ENCODE measurements at places on chromosomes 6 and 20. TPM values are rescaled to one million over a fixed set of nuclear protein-coding genes. Genes with fewer than 3 reads are reported as not detected.
A peak's percentile ranks its signal among the peaks of the same experiment; 100 is the strongest.

DNA sequence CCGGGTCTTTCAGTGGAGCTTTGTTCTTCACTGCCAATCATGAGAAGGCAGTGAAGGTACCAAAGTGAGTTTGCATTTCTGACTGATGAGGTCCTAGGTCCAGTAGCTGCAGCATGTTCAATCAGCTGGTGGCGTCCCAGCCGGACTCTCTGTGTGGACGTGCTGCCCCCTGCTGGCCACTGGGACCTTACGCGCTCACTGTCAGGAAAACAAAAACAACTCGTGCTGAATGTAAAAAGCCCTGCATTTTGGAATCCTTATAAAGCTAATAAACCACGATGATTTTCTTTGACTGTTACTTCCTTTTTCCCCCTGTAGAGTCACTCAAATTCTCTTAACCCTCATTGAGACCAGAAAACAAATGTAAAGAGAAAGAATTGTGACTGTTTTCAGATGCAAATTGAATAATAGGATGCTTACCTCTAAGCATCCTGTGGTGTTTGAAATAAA lies 4.9 kb upstream of the CD24 start:
- peak; percentile 21 for DNase-seq

GRCh38 chr6:15627821-15628220 lies 35.0 kb downstream of the DTNBP1 start:
- DNase-seq = no peak

PKIG gene
- 84.7 TPM for total RNA-seq

DNA sequence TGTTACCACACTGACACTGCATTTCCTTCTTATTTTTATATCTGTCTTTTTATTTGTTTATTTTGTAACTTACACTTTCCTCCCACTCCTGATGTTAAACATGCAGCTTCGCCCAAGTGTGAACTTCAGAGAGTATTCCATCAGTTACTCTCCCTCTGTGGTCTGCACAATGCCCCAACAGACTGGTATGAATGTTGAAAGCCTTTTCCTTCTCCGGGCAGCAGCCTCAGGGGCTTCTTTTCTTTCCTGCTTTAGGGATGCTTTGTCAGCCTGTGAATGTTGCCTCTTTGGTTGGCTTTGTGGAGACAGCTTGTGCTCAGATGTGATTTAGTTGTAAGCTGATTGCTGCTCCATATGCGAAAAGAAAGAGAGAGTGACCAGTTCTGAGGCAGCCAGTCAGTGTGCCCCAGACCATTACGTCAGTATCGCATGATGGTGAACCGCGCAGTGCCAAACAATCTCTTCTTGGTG lies 44.0 kb downstream of the SMPDL3A start:
- DNase-seq = no peak

DNA sequence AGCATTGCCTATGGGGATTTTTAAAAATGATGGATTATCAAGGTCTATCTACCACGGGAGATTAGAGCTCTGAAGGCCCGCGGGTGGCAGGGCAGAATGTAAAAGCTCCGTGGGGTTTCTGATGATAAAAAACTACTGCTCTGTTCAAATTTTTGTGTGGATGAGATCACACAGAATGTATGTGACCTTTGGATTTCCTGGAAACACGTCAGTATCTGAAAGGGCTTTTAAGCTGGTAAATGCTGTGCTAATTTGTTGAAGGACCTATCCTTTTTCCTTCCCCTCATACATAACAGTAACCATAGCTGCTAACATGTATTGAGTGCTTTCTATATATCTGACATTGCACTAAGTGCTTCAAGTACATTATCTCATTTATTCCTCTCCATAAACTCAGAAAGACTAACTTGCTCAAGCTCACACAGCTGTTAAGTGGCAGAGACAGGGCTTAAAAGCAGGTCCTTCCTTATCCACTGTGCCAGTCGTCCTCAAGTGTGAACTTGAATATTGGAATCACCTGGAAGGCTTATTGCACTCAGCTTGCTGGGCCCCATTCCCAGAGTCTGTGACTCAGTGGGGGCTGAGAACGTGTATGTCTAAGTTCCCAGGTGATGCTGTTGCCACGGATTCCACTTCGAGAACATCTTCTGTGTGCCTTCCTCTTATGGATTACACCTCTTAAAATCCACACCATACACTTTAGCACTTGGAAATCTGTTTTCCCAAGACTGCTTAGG lies 1.9 kb upstream of the TMEM242 start:
- no peak for DNase-seq

DNA sequence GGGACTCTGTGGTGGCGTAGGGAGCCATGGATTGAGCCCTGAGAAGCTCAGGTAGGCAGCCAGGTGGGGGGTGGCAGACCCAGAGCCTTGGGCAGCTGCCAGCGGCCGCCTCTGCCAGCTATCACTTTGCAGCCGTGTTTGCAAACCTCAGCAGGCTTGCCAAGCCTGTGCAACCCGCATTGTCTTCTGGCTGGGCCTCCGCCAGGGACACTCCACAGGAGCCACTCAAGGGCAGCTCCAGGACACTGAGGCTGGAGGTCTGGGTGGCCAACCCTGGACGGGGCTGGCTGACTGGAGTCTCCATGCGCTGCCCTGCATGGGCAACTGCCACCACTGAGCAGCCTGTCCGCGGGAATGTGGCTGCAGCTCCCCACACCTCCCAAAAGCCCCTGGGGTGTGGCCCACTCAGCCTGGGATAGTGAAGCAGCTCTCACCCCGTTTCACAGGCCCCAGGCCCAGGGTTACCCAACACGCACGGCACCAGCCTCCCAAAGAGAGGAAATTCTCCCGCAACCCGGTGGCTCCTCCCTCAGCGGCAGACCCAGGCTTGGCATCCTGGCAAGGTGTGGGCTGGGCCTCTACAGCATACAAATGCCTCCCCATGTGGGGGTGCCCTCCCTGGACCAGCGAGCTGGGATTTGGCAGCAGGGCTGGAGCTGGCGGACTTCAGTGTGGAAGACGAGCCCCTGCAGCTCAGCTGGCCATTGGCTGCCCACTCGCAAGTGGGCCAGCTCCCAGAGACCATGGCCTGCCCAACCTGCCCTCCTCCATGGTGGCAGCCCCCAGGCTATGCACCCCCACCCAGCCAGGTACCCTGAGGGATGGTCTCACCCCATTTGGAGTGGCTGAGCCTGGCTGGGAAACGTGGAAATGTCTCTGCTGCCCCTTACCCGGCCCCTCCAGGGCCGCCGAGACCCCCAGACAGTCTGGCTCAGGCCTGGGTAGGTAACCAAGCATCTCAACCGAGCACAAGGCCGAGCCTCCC lies 2.9 kb downstream of the CHRNA4 start:
- no peak for DNase-seq

Data from ascending aorta (tissue), 2 donors.